Stimulated activated CD8-positive, alpha-beta memory T cell treated with anti-CD3 and anti-CD28 coated beads, Interleukin-7, amount 100 ng/mL, for 4 hours (primary cell): ENCODE measurements at places on chromosomes 3 and 15.

DNA sequence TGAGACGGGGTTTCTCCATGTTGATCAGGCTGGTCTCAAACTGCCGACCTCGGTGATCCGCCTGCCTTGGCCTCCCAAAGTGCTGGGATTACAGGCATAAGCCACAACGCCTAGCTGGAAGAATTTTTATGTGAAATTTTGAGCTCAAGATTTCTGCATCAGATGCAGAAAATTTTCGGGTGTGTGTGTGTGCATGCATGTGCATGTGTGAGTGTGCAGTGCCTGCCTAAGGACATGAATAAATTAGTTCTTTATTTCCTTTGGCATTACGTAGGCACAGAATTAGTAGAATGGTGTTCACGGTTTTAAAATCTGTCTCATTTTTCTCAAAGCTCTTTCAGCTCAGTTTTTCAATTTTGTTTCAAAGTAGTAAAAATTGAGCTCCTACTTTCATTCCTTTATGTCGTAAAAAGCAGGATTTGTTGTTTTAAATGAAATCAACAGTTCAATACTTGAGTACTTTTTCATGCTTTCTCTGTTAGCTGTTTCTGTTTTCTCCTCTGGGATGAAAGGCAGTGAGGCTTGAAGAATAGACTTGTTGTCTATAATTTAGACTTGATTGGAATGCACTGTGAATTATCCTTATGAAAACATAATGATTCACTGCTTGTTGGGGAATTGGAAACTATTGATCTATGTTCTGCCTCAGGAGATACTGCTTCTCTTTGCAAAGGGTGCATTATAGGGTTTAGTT, 23.3 kb upstream of the RAB11A start:
- DNase-seq, result no peak

GRCh38 chr3:149233323-149233722, 11.7 kb upstream of the CP start:
- DNase-seq, result no peak

- DNase-seq, result no peak
These were observed 149.2 kb downstream of the CNTN4 start for GRCh38 chr3:2247831-2248230.

DNA sequence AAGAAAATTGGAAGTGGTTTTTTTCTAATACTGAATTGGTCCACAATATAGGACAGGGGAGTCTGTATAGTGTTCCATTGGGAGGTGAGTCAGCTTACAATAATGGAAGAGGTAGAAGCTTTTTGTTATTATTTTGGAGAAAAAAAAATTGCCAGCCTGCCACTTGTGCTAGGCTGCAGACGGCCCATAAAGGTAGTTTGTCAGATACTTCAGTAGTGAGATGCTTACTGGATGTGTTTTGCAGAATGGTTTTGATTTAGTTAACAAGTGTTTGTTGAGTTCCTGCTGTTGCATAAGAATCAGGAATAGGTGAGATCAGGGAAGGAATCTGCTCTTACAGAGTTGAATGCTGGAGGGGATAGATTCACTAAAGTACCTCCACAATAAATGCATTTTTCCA, 1.0 kb downstream of the DTWD1 start:
- DNase-seq, result no peak

- DNase-seq, result no peak
These were observed 122.5 kb downstream of the ADAM10 start for GRCh38 chr15:58627046-58627445.

GRCh38 chr15:94174399-94174802, 57.0 kb upstream of the MCTP2 start:
- no peak for DNase-seq

DNA sequence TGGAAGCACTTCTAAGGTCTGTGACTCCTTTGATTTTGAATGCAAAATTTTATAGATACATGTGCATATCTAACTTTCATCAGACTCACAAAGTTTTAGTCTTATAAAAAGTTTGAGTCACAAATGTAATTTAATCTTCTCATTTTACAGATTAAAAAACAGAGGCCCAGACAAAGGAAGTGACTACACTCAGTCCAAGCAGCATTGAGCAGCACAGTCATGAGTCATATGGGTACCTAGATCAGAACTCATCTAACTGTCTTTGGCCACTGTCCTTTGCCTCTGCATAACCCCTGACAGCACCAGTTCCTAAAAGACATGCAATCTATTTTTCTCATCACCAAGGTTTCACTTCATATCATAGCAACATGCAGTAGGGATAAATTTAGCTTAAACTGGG, 210.7 kb upstream of the KCNH8 start:
- no peak for DNase-seq

GRCh38 chr3:73762855-73763254, 138.1 kb upstream of the PDZRN3 start:
- no peak for DNase-seq

DNA sequence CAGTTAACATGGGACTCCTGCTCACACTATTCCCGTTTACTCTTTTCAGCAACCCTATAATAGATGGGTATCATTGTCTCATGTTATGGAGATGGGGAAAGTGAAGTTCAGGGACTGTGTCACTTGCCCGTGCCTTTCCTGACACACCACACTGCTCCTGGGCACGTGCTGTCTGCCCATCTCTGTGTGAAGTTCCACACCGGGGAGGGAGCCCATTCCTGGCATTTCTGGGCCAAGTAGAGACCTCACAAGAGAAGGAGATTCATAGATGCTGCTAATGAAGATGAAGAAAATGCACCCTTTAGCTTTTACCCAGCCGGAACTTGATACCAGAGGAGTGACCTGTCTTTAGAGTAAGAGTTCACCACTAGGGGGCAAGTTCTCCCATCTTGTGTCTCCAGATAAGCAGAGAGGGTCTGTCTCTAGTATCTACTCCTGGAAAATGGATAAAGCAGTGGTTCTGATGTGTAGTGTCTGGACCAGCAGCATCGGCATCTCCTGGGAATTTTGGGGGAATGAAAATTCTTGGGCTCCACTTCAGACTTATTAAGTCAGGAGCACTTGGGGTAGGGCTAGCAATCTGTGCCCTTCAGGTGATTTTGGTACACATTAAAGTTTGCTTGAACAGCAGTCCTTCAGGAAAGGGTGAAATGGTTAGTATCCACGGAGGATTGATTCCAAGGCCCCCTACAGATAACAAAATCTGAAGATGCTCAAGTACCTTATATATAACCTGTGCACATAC, 2.0 kb upstream of the TOPBP1 start:
- no peak for DNase-seq

DNA sequence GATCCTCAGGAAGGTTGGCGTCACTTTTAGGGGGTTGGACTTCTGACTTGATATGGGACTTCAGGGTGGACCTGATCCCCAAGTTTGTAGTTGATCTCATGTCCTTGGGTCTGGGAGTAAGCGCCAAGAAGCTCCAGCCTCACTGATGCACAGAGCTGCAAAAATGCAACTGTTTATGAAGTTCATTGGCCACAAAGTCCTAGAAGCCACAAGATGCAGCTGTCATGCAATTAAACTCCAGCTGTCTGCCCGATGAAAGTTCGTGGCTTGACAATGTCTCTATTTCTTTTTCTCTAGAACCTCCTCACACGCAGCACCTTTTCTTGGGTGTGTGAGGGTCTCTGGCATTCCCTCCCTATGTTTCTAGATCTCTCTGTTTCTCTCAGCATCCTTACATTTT, 9.2 kb upstream of the ACAN start:
- no peak for DNase-seq

DNA sequence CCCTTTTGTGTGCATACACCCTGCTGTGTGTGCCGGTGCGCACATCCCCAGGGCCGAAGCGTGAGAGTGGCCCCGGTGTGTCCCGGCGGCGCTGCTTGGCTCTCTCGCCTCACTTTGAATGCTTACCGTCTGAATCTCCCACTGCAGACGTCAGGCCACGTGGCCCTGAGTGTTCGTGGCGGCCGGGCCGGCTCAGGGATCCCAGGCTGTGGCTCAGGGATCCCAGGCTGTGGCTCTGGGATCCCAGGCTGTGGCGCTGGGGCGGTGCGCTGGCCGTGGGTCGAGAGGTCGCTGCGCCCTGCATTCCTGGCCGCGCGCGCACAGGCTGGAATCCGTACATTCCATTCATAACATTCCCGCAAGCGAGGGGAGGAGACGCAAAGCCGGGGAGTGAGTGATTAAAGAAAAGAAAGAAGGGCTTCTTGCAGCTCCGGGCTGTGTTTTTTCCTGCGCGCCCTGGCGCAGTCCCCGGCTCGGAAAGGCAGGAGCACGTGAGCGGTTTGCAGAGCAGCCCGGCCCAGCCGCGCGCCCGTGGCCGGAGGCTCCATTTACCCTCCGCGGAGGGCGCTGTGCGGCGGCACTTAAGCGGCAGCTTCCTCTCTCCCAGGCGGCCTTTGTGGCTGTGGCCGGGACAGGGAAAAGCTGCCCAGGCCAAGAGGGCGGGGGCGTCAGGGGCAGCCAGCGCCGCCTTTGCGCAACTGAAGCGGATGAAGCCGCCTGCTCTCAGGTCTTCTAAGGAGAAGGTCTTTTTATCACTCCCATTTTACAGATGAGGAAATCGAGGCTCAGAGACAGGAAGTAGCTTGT, 87.0 kb upstream of the ALDH1L1 start:
- no peak for DNase-seq

- no peak for DNase-seq
These were observed 114.8 kb downstream of the MYLK start for GRCh38 chr3:123769356-123769743.

GRCh38 chr15:90055182-90055581, 47.1 kb downstream of the IDH2 start:
- DNase-seq, result no peak

- no peak for DNase-seq
These were observed 27.5 kb downstream of the PCCB start for GRCh38 chr3:136277634-136278033.

DNA sequence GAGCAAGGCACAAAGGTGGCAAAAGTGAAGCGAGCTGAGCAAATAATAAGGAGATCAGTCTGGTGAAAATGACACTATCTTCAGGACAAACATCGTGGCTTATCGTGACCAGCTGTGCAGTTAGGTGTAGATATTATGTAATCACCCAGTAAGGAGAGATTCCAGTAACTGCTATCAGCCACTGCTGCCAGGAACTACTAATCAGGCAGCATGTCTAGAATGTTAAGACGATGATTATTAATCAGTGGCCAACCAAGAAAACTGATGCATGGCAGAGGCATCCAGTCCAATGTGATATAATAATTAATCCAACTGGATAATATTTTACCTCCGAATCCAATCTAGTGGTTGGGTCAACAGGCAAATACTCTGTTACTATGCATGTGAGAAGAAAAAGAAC, 252.7 kb upstream of the ZPLD1 start:
- no peak for DNase-seq

GRCh38 chr15:65184305-65184867, 756 bp downstream of the CLPX start:
- peak; percentile 12 for DNase-seq

DNA sequence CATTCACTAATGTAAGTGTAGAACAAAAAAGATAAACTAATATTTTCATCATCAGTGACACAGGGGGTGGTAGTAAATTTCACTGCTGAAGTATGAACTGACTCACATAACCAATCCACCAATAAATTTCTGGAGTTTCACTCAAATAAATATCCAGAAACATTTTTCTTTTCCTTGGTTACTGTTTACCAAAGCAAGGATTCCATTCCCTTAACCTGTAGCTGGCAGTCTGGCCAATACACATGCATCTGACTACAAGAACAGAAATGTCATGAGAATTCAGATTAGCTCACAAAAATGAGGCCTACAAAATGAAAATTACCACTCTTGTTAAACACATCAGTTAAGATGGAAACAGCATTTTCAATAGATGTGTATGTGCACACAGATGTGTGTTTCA, 80.3 kb downstream of the STAG1 start:
- DNase-seq, result no peak

DNA sequence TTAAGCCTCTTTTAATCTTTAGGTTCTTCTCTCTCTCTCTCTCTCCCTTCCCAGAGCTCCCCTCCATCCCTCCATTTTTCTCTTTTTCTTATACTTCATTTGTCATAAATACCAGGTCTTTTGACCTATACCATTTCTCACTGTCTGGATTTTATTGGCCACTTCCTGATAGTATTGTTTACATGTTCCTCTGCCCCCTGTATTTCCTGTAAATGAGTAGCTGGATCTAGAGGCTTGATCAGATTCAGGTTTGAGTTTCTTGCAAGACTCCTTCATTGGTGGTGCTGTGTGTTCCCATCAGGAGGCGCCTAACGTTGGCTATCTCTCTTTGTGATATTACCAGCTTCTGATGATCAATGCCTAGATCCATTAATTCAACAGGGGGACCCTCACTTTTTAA, 42.2 kb downstream of the DAPK2 start:
- no peak for DNase-seq

DNA sequence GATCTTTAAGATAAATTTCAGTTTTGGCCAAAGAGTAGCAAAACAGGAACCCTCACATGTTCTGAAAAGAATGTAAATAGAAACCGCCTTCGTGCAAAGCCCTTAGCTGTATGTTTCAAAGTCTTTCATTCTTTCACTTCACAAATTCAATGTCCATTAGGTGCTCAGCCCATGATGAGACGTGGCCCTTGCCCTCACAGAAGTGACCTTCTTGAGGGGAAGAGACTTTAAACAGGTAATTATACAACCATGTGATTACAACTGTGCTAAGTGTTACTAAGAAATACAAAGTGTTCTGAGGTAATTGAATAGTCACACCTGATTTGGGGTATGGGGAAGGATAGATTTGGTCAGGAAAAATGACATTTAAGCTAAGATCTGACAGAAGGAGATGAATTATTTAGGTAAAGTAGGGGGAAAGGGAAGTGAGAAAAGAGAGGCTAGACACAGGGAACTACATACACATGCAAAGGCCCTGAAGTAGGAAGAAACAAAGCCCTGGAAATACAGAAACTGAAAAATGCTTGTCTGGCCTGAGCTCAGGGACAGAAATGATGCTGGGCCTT, 19.6 kb downstream of the HSPBAP1 start:
- DNase-seq, result no peak

DNA sequence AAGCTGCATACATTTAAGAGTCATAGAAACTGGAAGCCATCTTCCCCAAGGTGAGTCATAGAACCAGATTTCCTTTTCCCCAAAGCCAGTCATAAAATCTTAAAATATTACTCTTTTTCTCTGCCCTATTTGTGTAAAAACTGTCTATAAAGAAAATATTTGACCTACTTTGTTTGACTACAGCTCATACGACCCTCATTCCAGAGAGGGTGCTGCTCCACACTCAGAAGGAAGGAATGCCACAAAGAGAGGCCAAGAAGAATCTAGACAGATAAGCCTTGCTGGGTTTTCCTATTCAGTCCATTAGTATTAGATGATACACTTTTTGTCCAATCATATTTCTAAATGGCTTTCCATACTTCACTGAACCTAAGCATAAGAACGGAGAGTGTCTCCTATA, 671.6 kb upstream of the SGO1 start:
- DNase-seq, result no peak

DNA sequence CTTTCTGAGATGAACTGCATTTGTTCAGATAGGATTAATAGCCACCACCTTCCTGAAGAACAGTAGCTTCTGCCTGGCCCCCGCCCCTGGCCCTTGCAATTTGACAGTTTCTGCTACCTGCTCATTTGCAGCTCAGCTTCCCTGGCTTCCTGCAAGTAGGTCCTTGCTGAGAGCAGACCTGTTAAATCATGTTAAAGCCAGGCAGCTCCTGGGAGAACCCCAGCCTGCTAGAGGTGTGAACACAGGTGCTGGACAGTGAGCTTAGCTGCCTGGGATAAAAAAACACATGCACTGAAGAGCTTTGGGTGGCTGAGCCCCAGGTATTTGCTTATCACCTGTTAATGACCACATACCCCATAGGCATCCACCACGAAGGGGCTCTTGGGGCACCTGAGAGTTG, 143.4 kb downstream of the PTPRG start:
- DNase-seq, result no peak
